Choroid plexus epithelial cell (primary cell): ENCODE measurements at places on chromosomes 3 and 15.

GRCh38 chr15:69679623-69680228, 227.1 kb downstream of the RPLP1 start:
- no peak for DNase-seq

DNA sequence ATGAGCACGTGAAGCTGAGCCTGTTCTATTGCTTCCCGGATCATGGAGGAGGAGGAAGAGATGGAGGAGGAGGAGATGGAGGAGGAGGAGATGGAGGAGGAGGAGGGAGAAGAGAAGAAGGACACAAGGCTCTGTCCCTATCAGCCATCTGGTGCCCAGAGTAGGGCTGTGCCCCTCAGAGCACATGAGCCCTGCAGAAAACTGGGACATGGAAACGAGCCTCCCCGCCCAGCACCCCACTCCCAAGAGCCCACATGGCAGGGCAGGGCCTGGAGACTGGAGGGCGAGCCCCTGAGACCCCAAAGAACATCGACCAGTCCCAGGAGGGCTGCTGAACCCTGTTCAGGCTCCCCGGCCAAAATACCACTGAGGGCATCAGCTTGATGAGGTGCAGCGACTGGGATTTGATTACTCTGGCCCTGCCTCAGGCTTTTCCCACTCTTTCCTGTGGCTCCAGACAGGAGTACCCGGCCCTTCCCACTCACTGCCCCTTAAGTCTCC, 285.6 kb downstream of the UACA start:
- no peak for DNase-seq

- DNase-seq: no peak
Observed at GRCh38 chr15:61064651-61065050, 164.5 kb downstream of the RORA start.

DNA sequence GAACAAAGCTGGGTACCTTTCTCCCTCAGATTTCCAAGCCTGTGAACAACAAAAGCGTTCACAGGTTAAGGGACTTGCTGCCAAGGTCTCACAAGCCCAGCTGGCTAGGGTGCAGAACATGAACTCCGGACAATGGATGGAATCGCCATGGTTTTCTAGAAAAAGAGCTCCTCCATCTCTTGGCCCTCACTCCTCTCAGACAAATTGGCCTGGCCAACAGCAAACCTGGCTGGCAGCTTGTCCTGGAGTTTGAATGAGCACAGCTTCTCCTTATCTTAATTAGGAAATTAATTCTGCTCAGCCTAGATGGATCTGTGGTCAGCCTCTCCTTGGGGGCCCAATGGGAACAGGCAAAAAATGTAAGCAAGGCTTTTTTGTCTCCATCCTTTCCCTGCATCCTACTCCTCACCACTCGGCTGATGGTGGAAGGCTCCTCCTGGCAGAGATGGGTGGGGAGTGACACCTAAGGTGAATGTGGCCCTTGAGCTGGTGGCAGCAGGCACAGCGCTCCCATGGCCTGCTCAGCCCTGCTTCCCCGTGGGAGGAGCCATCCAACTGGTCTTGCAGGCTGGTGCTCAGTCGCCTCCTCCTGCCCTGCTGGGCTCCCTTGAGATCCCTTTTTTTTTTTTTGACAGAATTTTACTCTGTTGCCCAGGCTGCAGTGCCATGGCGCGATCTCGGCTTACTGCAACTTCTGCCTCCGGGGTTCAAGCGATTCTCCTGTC, 5.8 kb downstream of the KLHL25 start:
- no peak for DNase-seq

DNA sequence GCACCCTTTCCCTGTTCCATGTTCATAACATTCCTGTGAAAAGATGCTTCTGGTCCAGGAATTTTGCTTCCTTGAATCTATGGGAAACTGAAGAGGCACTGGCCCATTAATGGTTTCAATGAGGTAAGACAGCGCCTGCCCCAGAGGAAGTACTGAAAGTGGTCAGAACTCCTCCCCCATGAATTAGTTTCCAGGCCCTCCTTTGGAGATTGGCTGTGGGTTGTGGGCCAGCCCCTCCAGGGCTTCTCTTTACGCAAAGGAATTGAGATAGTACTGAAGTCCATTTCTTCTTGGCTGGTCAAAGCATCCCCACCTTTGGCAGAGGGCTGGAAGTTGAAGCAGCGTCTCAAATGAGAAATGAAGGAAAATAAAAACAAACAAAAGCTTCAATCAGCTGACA, 175.5 kb downstream of the POLR2M start:
- no peak for DNase-seq

- no peak for DNase-seq
Observed at GRCh38 chr15:66153549-66154415, 99.8 kb downstream of the MEGF11 start.
